ENCODE measurements at places on chromosomes 16 and 17. TPM values are rescaled to one million over a fixed set of nuclear protein-coding genes. Genes with fewer than 3 reads are reported as not detected.

FOXN1 gene
- total RNA-seq: not detected

SNRNP25 gene
- total RNA-seq: 72.6 TPM

PDILT gene
- total RNA-seq: not detected

IL34 gene
- not detected for total RNA-seq

LSM12 gene
- 74.0 TPM for total RNA-seq

P2RX5 gene
- total RNA-seq: 24.8 TPM
